ENCODE measurements at places on chromosomes 2 and 18.

DNA sequence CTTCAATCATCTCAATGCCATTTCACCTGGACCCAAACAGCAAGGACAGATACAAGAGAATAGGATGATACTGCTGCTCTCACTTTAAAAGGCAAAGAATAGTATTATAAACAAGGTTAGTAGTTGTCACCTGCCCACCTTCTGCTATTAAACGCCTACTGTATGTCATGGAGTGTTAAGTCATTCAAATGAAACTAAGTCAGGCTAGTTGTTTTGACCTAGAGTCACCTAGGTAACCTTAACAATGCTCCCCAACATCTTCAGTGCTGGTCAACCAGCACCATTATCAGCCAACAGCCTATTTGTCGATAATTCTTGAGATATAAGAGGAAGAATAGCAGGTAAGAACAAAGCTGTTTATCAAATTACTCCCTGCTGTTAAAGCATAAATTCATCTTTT is 39.2 kb downstream of the TRIP12 start:
- no peak for DNase-seq

- no peak for DNase-seq
Measured at GRCh38 chr2:195768431-195768830, 111.4 kb downstream of the SLC39A10 start.

- no peak for DNase-seq
Measured at GRCh38 chr2:36783246-36783645, 86.7 kb downstream of the VIT start.

DNA sequence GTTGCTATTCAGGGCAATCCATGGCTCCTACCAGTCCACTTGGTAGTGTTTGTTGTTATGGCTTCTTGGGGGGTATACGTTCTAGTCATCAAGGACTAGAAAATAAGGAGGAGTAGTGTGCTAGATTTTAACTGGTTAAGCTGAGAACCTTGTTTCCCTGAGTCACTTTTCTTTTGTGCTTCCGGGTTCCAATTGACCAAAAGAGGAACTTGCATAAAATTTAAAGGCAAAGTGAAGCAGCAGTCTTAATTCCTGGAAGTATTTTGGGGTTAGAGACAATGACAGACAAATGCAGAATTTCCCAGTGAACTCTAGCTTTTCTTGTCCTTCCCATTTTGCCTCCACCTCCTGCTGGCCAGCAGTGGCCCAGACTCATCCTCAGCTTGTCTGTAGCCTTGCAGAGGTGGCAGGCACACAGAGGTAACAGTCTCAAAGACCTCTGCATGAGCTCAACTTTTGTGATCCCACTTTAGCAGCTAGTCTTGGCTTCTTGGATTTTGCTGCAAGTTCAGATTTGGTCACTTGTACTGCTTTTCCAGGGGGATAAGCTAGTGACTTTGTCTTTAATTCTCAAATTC is 1105.8 kb upstream of the NXPH2 start:
- no peak for DNase-seq

DNA sequence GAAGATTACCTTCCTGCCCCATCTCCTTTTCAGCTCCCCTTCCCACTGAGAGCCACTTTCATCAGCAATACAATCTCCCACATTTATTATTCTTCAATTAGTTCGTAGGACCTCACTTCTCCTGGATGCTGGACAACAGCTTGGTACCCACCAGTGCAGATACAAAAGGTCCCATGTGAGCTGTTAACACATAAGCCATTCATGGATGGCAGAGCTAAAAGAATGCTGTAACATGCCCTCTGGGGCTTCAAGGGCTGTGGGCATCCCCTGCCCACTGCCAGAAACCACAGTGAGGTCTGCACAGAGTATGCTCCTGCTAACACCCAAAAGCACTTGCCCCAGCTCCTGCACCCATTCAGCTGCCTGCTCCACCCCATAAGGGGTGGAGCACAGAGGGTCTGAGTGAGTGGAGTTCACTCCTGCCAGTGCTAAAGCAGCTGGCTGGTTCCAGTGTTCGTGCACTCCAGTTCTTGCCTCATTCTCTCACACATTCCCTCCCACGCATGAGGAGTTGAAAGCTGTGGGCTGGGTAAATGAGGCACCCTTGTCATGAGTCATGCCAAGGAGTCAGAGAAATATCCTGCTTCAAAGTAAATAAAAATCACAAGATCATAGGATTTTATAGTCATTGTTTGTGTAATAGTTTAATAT is 305.9 kb upstream of the TMEFF2 start:
- DNase-seq, result no peak

DNA sequence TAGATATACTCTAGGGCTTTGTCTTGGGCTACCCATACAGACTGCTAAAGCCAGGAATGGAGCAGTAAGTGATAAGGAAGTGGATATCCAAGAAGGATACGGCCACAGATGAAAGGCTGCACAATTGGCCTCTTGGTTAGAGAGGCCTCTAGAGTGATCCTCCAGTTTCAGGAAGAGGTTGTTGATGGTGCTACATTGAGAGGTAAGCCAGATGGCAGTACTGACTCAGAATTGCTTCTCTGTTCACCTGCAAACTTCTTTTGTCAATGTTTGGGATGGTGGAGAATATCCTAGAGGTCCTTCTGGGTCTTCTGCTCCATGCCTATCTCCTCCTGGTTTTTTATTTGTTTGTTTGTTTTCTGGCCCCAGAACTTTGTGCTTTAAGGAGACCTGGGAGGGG is 226.8 kb upstream of the LRRTM1 start:
- no peak for DNase-seq

Measured in ovary (tissue), 10 donors.